ENCODE measurements at places on chromosomes 6 and 20. TPM values are rescaled to one million over a fixed set of nuclear protein-coding genes. Genes with fewer than 3 reads are reported as not detected.

DNA sequence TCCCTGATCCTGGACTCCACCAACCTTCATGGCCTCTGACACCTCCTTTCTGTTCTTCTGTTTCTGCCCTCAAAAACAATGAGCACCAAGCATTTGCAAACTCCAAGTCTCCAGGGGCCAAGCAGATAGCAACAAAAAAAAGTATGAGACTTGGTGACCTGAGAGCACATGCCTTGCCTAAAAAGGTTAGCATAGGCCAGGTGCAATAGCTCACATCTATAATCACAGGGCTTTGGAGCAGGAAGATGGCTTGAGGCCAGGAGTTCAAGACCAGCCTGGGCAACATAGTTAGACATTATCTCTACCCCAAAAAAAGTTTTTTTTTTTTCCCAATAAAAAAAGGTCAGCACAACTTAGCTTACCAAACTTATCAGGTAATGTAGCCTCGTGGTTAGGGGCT lies 13.7 kb upstream of the HM13 start:
- no peak overlapping the region for H3K4me3 ChIP-seq
- no peak overlapping the region for H3K27ac ChIP-seq
- no peaks in the 10 kb centered on the region for H3K27me3 ChIP-seq
- no peak for DNase-seq

DNA sequence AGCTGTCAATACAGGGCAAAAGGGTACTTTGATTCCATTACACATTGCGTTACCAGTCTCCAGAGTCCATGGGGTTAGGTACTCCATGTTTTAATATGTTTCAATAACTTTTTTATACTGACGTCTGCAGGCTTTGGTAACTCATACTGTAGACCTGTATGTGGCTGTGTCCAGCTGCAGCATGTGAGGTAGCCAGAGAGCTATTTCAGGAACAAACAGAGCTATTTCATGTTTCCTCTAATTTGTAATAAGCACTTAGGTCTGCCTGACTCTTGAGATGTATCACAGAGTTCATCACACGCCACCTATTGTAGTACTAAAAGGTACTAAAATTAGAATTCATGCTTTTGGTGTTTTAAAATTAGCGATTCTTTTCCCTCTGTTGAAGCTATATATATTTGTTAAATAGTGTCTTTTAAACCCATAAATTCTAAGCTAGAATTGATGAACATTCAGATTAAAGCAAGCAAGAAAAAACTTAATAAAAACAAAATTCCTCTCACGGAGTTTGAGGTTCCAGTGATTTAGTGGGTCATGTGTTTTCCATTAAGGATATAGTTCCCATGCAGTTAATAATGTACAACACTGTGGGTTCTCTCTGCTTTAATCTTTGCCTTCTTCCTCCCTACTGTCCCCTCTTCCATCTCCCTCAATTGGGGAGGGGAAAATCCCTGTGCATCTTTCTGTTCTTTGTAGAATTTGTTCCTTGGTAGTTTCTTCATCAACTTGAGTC lies 37.0 kb downstream of the FOXO3 start:
- peak overlapping the region; percentile 30 for H3K27ac ChIP-seq
- no peak for DNase-seq
- no peaks in the 10 kb centered on the region for H3K27me3 ChIP-seq
- H3K4me3 ChIP-seq = no peak overlapping the region
- peaks cover 3% of the 10 kb centered on the region for H3K4me1 ChIP-seq

DNA sequence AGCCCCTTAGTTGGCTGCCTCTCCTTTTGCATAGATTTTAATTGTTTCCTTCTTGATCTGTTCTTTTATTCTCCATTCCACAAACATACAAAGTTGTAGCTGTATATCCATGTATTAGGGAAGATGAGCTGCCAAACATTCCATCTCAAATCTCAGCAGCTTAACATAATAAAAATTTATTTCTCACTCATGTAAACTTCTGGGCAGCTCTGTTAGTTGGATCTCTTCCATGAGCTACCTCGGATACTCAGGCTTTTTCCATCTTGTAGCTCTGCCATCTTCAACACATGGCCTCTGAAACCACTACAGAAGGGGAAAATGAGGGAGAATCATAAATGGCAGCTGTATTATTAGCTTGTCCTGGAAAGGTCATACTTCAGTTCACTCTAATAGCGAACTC lies 149.4 kb upstream of the BMP2 start:
- H3K4me3 ChIP-seq = no peak overlapping the region
- H3K4me1 ChIP-seq = no peaks in the 10 kb centered on the region
- H3K27me3 ChIP-seq = no peaks in the 10 kb centered on the region
- no peaks in the 10 kb centered on the region for H3K36me3 ChIP-seq
- no peak overlapping the region for H3K27ac ChIP-seq
- no peak for DNase-seq

DNA sequence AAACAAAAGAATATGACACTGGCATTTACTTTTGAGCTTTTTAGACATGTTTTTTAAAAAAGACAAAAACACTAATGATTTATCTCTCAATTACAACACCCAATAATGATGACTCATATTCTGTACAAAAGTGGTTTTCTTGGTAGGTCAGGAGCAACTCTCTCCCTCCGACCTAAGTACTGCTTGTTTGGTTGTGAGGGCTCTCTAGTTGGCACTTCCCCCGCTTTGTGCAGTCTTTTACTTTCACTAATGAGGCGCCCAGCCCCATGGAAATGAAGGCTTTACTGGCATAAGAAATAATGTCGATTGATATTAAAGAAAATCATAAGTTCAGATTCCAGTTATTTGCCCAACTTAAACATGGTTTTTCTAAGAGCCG lies 1.3 kb downstream of the KPNA5 start:
- H3K4me3 ChIP-seq = peak overlapping the region; percentile 77

GRCh38 chr6:110188791-110189190 lies 8.6 kb downstream of the CDC40 start:
- no peak overlapping the region for H3K4me3 ChIP-seq
- H3K4me1 ChIP-seq = no peaks in the 10 kb centered on the region
- no peak for DNase-seq
- H3K27ac ChIP-seq = no peak overlapping the region

- H3K4me3 ChIP-seq = no peak overlapping the region
- H3K36me3 ChIP-seq = no peaks in the 10 kb centered on the region
- no peaks in the 10 kb centered on the region for H3K27me3 ChIP-seq
- no peaks in the 10 kb centered on the region for H3K4me1 ChIP-seq
- no peak for DNase-seq
Observed at GRCh38 chr6:22826961-22827360, 257.6 kb downstream of the HDGFL1 start.

GRCh38 chr6:2502998-2503674 lies 247.6 kb downstream of the MYLK4 start:
- no peak overlapping the region for H3K4me3 ChIP-seq
- H3K27ac ChIP-seq = no peak overlapping the region
- H3K4me1 ChIP-seq = no peaks in the 10 kb centered on the region

GRCh38 chr6:14550822-14551221 lies 433.2 kb downstream of the CD83 start:
- H3K4me3 ChIP-seq = peak overlapping the region; percentile 35
- peak; percentile 61 for DNase-seq
- H3K4me1 ChIP-seq = no peaks in the 10 kb centered on the region
- H3K36me3 ChIP-seq = no peaks in the 10 kb centered on the region
- H3K27ac ChIP-seq = peak overlapping the region; percentile 91
- H3K27me3 ChIP-seq = no peaks in the 10 kb centered on the region

DNA sequence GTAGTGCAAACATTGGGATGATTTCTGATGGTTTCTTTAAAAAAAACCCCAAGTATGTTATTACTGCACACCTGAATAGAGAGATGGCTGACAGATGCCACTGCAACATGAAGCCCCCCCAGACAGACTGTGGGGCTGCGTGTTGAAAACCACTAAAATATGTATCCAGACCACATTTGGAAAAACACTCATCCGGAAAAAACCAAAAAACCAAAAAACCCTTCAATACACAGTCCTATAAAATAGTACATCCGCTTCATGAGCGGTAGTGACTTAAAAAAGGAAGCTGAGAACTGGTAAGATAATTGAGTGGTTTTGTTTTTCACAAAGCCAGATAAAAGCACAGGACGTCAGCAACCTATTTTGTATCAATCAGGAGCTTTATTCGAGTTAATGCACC lies 47.1 kb upstream of the EDN3 start:
- H3K4me1 ChIP-seq = no peaks in the 10 kb centered on the region
- no peaks in the 10 kb centered on the region for H3K36me3 ChIP-seq
- H3K27ac ChIP-seq = peak overlapping the region; percentile 53
- H3K4me3 ChIP-seq = no peak overlapping the region
- DNase-seq = no peak
- no peaks in the 10 kb centered on the region for H3K27me3 ChIP-seq

- no peaks in the 10 kb centered on the region for H3K4me1 ChIP-seq
- H3K27ac ChIP-seq = no peak overlapping the region
- H3K4me3 ChIP-seq = no peak overlapping the region
- H3K36me3 ChIP-seq = no peaks in the 10 kb centered on the region
Observed at GRCh38 chr20:40451552-40451951, 237.5 kb downstream of the MAFB start.

The C20orf141 gene
- total RNA-seq = not detected

- H3K4me3 ChIP-seq = no peak overlapping the region
- H3K4me1 ChIP-seq = no peaks in the 10 kb centered on the region
- H3K27ac ChIP-seq = no peak overlapping the region
- no peaks in the 10 kb centered on the region for H3K27me3 ChIP-seq
Observed at GRCh38 chr6:122452509-122452908, 19.1 kb downstream of the SERINC1 start.

GRCh38 chr20:41482647-41483552 lies 116.3 kb upstream of the EMILIN3 start:
- no peak overlapping the region for H3K27ac ChIP-seq
- no peak for DNase-seq
- H3K4me3 ChIP-seq = no peak overlapping the region
- no peaks in the 10 kb centered on the region for H3K36me3 ChIP-seq
- no peaks in the 10 kb centered on the region for H3K4me1 ChIP-seq
- no peaks in the 10 kb centered on the region for H3K27me3 ChIP-seq

DNA sequence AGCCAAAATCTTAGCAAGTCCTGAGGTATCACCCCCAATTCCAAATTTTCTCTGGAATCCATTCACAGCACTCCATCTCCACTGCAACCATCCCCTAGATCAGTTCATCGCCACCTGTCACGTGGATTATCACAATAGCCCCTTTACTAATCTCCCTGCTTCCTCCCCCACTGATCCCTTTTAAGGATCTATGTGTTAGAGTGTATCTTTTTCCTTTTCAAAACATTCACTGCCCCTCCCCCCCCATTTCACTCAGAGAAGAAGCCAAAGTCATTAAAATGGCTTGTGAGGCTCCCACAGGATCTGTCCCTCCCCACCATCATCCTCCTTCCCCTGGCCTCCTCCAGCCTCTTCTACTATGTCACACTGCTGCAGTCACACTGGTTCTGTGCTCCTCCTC lies 18.4 kb upstream of the SPAG4 start:
- no peak overlapping the region for H3K27ac ChIP-seq
- no peaks in the 10 kb centered on the region for H3K36me3 ChIP-seq
- H3K4me1 ChIP-seq = peaks cover 18% of the 10 kb centered on the region
- H3K4me3 ChIP-seq = no peak overlapping the region
- H3K27me3 ChIP-seq = no peaks in the 10 kb centered on the region
- no peak for DNase-seq

DNA sequence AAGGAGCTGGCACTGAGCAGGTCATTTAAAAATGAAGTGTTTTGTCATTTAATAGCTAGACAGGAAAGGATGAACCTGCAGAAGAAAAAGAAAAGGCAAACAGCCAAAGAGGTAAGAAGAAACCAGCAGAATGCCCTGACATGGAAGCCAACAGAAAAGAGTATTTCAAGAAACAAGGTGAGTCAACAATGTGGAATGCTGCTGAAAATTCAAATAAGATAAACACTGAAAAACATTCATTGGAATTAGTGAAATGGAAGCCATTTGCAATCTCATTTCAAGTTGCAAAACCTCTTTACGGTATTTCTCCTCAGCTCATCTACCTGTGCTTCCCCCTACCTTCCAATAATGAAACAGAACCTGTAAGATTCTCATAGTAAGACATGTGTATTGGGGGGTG lies 59.6 kb downstream of the RWDD2A start:
- no peaks in the 10 kb centered on the region for H3K27me3 ChIP-seq
- DNase-seq = no peak
- H3K36me3 ChIP-seq = no peaks in the 10 kb centered on the region
- H3K27ac ChIP-seq = no peak overlapping the region

The RIPPLY2 gene
- not detected for total RNA-seq

The TASP1 gene
- total RNA-seq = 12.9 TPM

The SALL4 gene
- not detected for total RNA-seq

GRCh38 chr6:143294265-143294860 lies 156.1 kb downstream of the ADAT2 start:
- DNase-seq = no peak
- no peaks in the 10 kb centered on the region for H3K4me1 ChIP-seq
- no peaks in the 10 kb centered on the region for H3K27me3 ChIP-seq
- no peak overlapping the region for H3K4me3 ChIP-seq
- H3K27ac ChIP-seq = no peak overlapping the region
- H3K36me3 ChIP-seq = no peaks in the 10 kb centered on the region
